ENCODE measurements at places on chromosomes 12 and 14. TPM values are rescaled to one million over a fixed set of nuclear protein-coding genes. Genes with fewer than 3 reads are reported as not detected.

DNA sequence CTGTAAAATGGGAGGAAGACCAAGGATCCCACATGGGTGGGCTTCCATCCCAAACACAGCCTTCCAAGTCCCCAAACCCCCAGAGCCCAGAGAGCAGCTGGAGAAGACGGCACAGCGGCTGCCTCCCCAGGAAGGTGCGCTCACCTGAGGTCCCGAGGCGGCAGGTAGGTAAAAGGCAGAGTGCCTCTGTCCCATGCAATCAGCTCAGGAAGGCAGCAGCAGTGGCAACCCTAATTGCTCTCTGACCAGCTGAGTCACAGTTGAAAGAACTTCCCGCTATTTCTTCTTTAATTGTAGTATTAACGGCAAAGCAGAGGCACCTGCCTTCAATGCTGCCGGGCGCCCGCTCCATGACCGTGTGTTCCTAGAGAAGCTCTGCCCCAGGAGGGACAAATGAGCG, 91.1 kb upstream of the BCL11B start:
- H3K27ac ChIP-seq: no peak overlapping the region
- no peaks in the 10 kb centered on the region for H3K4me1 ChIP-seq
- H3K4me3 ChIP-seq: no peak overlapping the region

- H3K36me3 ChIP-seq: no peaks in the 10 kb centered on the region
- H3K4me3 ChIP-seq: no peak overlapping the region
- DNase-seq: no peak
- H3K4me1 ChIP-seq: no peaks in the 10 kb centered on the region
Observed at GRCh38 chr12:75820848-75821578, 210.6 kb downstream of the PHLDA1 start.

GRCh38 chr12:112992541-112993398, 14.5 kb downstream of the OAS2 start:
- DNase-seq: peak; percentile 12
- no peaks in the 10 kb centered on the region for H3K4me1 ChIP-seq
- H3K27ac ChIP-seq: no peak overlapping the region
- peaks cover 40% of the 10 kb centered on the region for H3K36me3 ChIP-seq

DNA sequence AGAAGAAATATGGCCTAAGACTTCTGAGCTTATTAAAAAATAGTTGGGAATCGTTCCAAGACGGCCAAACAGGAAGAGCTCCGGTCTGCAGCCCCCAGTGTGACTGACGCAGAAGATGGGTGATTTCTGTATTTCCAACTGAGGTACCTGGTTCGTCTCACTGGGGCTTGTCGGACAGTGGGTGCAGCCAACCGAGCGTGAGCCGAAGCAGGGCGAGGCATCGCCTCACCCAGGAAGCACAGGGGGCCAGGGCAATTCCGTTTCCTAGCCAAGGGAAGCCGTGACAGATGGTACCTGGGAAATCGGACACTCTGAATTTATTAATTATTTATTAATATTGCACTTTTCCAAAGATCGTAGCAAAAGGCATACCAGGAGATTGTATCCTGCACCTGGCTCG, 857.8 kb downstream of the C12orf50 start:
- no peaks in the 10 kb centered on the region for H3K4me1 ChIP-seq
- H3K4me3 ChIP-seq: no peak overlapping the region
- no peak overlapping the region for H3K27ac ChIP-seq

DNA sequence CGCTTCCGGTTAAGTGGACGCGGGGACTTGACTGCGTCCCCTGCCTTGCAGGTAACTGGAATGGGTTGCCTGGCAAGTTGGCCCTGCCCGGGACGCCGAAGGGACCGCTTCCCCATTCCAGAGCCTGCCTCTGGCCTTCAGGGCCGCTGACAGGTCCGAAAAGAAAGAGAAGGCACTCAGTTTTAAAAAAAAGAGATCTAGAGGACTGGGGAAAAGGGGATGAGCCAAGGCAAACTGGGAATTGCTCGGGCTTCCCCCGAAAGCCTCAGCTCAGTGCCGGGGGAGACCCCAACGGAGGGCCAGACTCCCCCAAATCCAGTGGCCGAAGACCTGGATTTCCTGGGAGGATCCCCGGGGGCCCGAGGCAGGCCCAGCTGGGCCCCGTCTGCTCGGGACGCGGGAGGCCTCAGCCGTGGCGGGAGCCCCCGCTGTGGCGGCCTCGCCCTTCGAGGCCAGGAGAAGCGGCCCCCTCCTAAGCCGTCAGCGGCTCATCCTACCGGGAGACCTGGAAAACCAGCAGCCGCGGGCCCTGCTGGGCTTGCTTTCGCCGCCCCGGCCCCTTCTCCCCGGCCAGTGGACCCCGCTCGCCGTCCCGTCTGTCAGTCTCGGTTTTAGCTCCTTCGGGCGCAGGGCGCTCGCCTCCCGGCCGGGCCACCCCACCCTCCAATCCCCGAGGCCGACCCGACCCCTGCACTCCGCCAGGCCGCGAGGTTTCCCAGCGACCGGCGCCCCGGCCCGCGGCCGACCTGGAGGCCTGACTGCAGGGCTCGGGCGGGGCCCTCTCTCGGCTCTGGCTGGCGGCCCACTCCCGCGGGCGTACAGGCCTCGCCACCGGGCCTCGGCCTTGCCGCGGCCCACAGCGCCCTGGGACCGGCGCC, 12.5 kb downstream of the OTX2 start:
- peaks cover 3% of the 10 kb centered on the region for H3K4me1 ChIP-seq
- H3K4me3 ChIP-seq: no peak overlapping the region
- no peak for DNase-seq
- no peaks in the 10 kb centered on the region for H3K36me3 ChIP-seq
- H3K27me3 ChIP-seq: peaks cover 98% of the 10 kb centered on the region

- DNase-seq: no peak
- H3K27me3 ChIP-seq: no peaks in the 10 kb centered on the region
- H3K27ac ChIP-seq: no peak overlapping the region
- H3K4me3 ChIP-seq: no peak overlapping the region
Observed at GRCh38 chr12:27488479-27488878, 35.5 kb upstream of the PPFIBP1 start.

- no peak overlapping the region for H3K4me3 ChIP-seq
- no peaks in the 10 kb centered on the region for H3K27me3 ChIP-seq
- no peak for DNase-seq
- H3K27ac ChIP-seq: no peak overlapping the region
- H3K36me3 ChIP-seq: peaks cover 3% of the 10 kb centered on the region
- H3K4me1 ChIP-seq: peaks cover 2% of the 10 kb centered on the region
Observed at GRCh38 chr14:64060648-64061096, 207.9 kb downstream of the SYNE2 start.

GRCh38 chr14:74506411-74506851, 12.9 kb downstream of the ISCA2 start:
- no peak for DNase-seq
- H3K4me3 ChIP-seq: no peak overlapping the region
- H3K4me1 ChIP-seq: peaks cover 11% of the 10 kb centered on the region
- H3K27ac ChIP-seq: no peak overlapping the region

DNA sequence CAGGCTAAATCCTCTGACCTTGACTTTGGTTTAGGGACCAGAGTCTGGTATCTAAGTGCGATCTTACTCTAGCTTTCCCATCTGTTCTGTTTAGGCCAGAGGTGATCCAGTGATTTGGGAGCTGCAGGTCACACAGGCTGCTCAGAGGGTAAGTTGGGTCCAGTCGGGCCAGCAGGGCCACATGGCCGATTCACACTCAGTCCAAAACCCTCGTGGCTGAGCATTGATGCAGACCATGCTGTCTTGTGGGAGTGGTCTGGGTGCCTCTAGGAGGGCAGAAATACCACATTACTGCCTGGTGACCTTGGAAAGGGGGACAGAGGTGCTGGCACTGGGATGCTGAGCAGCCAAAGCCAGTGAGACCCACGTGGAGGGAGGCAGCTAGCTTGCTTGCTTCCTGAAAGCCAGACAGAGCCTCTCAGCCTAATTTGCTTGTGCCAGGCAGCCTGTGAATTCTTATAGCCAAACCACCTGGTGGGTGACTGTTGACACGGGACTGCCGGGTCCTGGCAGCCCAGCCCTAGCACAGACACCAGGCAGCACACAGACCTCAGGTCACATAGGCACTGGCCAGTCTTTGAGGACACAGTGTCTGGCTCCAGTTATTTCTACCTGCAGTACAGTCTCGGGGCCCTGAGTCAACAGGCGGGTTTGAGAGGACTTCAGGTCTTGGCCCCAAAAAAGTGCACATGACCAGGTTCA, 31.7 kb downstream of the ESRRB start:
- H3K27me3 ChIP-seq: peaks cover 19% of the 10 kb centered on the region
- no peak for DNase-seq
- H3K4me3 ChIP-seq: no peak overlapping the region
- H3K4me1 ChIP-seq: no peaks in the 10 kb centered on the region
- no peak overlapping the region for H3K27ac ChIP-seq

- peak overlapping the region; percentile 96 for H3K27ac ChIP-seq
- H3K36me3 ChIP-seq: peaks cover 10% of the 10 kb centered on the region
- H3K4me1 ChIP-seq: peaks cover 21% of the 10 kb centered on the region
- peak overlapping the region; percentile 34 for H3K4me3 ChIP-seq
- DNase-seq: peak; percentile 78
- no peaks in the 10 kb centered on the region for H3K27me3 ChIP-seq
Observed at GRCh38 chr14:89303456-89304435, 113.3 kb downstream of the FOXN3 start.

DNA sequence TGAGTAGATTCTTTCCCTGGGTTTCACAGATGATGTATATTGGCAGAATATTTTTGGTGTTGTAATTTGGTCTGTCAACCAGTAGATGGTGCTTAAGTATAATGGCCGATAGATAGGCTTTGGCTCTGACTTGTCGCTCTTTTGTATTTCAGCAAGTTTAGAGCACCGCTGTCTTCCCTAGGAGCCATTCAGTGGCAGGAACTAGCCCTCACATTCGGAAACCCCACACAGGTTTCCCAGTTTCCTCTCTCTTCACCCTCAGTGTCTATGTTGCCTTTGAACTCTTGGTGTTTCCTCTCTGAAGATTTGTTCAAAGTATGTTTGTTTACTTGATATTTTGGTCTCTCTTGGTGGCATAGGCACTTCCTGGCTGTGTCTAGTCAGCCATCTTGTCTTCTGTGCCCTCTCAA, 102.2 kb downstream of the GPHN start:
- no peak overlapping the region for H3K4me3 ChIP-seq
- no peaks in the 10 kb centered on the region for H3K27me3 ChIP-seq
- no peaks in the 10 kb centered on the region for H3K4me1 ChIP-seq
- no peaks in the 10 kb centered on the region for H3K36me3 ChIP-seq
- DNase-seq: no peak

GRCh38 chr14:59849411-59850130, 21.0 kb downstream of the RTN1 start:
- H3K27ac ChIP-seq: no peak overlapping the region
- no peaks in the 10 kb centered on the region for H3K4me1 ChIP-seq
- no peak for DNase-seq
- H3K36me3 ChIP-seq: no peaks in the 10 kb centered on the region
- no peak overlapping the region for H3K4me3 ChIP-seq

- H3K36me3 ChIP-seq: no peaks in the 10 kb centered on the region
- no peaks in the 10 kb centered on the region for H3K27me3 ChIP-seq
- H3K27ac ChIP-seq: no peak overlapping the region
- H3K4me1 ChIP-seq: no peaks in the 10 kb centered on the region
Observed at GRCh38 chr12:44696542-44696941, 179.6 kb downstream of the NELL2 start.

ZNF268 gene
- total RNA-seq: 17.5 TPM

ENDOU gene
- total RNA-seq: 0.14 TPM

PTPRR gene
- 0.38 TPM for total RNA-seq

MDP1 gene
- 47.9 TPM for total RNA-seq

CAMKK2 gene
- total RNA-seq: 11.2 TPM

TBK1 gene
- 10.6 TPM for total RNA-seq
